ENCODE measurements at places on chromosomes 2 and 18.

GRCh38 chr2:45992021-45992740 is 305.0 kb upstream of the EPAS1 start:
- DNase-seq = peak; percentile 29

- no peak for DNase-seq
These were observed 17.1 kb downstream of the TMEM185B start for GRCh38 chr2:120206022-120206581.

DNA sequence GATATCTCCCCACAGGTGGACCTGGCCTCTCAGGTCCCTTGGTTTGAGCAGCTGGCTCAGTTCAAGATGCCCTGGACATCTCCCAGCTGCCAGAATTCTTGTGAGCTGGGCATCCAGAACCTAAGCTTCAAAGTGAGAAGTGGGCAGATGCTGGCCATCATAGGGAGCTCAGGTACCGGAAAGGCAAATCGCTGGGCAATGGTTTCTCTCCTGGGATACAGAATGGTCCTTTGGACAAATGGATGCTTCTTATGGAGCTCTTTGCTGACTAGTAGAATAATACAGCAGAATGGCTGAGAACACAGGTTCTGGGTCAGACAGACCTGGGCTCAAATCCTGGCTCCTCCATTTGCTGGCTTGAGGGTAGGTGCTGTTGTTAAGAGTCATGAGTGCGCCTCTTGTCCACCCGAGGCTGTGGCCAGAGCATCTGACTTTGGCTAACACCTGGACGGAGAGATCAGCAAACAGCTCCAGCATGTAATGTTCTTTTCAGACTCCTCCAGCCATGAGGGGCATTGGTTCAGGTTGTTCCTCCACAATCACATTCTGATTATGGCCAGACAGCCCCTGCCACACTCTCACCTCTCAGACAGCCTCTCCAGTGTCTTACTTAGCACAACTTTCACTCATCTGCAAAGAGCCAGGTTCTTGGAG is 7.5 kb downstream of the ABCG8 start:
- no peak for DNase-seq

GRCh38 chr2:39865751-39866150 is 86.7 kb upstream of the THUMPD2 start:
- no peak for DNase-seq

DNA sequence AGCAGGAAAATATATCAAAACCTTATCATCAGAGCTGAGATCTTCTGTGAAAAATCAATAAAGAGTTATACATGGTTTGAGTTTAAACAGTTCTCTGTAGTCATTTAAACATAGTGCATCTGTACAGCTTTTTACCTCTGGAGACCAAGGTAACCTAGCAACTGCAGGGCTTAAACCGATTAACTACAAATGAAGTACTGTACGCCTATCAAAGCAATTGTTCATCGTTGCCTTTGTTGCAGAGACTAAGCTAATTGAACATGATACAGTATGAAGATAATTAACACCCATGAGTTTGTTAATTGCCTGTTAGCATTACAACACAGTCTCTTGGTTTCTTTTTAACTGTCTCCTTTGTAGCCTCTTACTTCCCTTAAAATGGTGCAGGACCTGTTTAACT is 147.9 kb downstream of the LNPK start:
- DNase-seq = no peak

DNA sequence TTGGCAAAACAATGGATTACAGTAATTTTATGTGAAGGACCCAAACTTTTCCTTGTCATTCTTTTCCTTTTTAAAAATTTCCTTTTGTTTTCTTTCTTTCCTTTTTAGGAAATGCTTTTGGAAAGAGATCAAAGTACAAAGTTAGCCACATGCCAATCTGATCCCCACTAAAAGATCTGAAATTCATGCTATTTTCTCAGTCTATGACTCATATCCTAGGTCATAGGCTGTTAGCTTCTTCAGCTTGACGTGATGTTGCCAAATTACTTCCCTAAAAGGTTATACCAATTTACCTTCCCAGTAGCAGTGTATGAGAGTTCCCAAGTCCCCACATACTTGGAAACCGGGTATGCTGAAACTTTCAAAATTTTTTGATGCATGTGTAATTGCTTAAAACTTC is 355.3 kb downstream of the INSIG2 start:
- no peak for DNase-seq

- DNase-seq = no peak
These were observed 166.5 kb downstream of the CERS6 start for GRCh38 chr2:168622559-168622958.

GRCh38 chr18:57784034-57784800 is 18.9 kb downstream of the ATP8B1 start:
- DNase-seq = no peak

DNA sequence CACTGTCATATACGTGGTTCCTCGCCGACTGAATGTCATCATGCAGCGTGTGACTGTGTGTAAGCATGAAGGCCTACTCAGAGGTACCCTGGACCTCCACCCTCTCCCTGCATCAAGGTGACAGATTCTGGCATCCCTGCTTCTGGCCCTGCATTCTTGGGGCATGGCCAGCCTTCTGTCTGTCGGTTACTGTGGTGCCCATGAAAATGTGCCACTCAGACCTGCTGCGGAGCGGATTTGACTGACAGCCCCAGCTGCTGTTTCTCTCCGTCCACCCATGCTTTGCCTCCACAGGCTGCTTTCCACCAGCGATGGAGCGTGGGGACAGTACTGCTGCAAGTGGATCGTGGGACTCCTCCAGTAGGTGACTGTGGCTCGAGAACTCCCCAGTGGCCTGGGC is 9.6 kb downstream of the TMEM177 start:
- DNase-seq = no peak
